ENCODE measurements at places on chromosomes 16 and 17.
A peak's percentile ranks its signal among the peaks of the same experiment; 100 is the strongest.

- no peak for DNase-seq
Measured at GRCh38 chr16:3841729-3842508, 38.6 kb downstream of the CREBBP start.

- DNase-seq, result peak; percentile 94
Measured at GRCh38 chr17:79789943-79790804, 6.7 kb downstream of the CBX8 start.

DNA sequence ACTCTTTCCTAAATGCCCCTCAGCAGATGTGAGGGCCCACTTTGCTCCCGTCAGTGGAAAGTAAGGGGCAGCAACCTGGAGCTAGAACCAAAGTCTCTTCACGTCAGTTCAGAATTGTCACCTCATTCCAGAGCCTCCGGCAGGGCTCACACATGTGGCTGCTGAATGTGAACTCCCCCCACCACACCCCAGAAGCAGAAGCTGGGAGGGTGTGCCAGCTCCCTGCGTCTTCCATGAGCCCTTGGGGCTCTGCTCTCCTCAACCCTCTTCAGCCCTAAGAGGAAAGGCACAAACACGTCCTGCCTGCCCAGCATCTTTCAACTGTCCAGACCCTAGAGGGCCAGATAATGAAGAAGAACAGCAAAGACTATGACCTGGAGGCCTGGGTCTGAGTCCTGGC is 105.3 kb downstream of the SALL1 start:
- DNase-seq, result no peak

- no peak for DNase-seq
Measured at GRCh38 chr17:31740611-31741082, 118.4 kb downstream of the COPRS start.

DNA sequence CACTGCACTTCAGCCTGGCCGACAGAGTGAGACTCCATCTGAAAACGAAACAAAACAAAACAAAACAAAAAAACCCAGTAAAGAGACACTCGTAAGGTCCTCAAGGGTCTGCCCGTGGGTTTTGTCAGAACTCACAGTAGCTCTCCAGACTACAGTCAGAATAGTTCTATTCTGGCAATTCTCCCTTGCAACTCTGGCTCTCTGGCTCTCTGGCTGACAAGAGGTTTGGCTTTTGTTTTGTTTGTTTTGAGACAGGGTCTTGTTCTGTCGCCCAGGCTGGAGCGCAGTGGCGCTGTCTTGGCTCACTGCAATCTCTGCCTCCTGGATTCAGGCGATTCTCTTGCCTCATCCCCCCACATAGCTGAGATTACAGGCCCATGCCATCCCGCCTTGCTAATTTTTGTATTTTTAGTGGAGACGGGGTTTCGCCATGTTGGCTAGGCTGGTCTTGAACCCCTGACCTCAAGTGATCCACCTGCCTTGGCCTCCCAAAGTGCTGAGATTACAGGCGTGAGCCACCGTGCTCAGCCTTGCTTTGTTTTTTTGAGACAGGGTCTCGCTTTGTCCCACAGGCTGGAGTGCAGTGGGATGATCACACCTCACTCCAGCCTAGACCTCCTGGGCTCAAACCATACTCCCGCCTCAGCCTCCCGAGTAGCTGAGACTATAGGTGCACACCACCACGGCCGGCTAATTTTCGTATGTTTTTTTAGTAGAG is 20.5 kb upstream of the CHP2 start:
- DNase-seq, result no peak

GRCh38 chr17:68176718-68177117 is 71.1 kb upstream of the AMZ2 start:
- DNase-seq, result no peak

All from GM13977 (cell line).